HT-29 (cell line): ENCODE measurements at places on chromosomes 12 and 14. TPM values are rescaled to one million over a fixed set of nuclear protein-coding genes. Genes with fewer than 3 reads are reported as not detected.

- DNase-seq, result no peak
These were observed 99.9 kb downstream of the NINJ2 start for GRCh38 chr12:563250-563781.

- no peak for DNase-seq
These were observed 39.9 kb downstream of the VEZT start for GRCh38 chr12:95257541-95257940.

DNA sequence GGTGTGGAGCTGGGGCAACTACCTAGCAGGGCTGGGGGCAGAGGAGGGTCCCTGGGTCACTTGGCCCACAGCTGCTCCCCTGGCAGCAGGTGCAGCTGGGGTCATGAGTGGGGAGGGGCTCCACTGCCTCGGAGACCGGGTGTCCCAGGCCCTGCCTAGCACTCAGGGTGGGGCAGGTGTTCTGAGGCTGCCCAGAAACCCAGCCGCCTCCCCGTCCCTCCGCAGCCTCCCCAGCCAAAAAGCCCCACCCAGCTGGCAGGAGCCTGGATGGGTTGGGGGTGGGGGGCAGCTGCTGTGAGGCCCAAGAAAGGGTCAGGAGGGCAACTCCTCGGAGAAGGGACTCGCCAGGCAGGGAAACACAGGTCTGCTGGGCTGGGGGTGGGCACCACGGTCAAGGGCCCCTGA, 11.2 kb downstream of the AHNAK2 start:
- DNase-seq, result no peak

DNA sequence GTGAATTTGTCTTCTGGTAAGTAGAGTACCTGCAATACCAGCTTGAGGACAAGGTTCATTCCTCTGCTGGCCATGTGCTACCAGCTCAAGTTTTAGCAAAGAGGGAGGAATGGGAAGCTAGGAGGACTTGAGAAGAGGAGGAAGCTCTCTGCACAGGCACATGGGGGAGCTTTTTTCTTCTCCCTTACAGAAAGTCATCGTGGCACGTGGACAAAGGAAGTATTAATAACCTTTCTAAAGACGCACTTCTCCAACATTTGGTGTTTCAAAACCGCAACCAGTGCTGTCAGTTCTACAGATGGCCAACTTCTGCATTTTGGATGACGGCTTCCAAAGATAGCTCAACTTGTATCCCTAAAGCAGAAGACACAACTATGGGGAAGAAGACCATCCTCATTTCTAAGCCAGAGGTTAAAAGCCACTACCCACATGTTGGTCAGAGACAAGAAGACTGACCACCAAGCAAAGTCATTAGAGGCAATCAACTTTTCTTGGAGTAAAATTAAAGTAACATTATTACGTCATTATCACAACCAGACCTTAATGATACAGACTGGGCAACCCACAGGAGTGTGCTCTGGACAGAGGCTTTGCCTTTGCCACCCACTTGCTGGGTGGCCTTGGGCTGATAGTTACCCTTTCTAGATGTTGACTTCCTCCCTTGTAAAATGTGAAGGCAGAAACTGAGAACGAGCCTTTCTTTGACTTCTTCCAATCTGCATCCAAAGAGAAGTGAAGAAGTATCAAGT, 12.3 kb upstream of the TMED10 start:
- no peak for DNase-seq

GRCh38 chr14:42673963-42674362, 1067.3 kb downstream of the LRFN5 start:
- DNase-seq, result no peak

GRCh38 chr12:3228552-3228951, 151.4 kb downstream of the TSPAN9 start:
- no peak for DNase-seq

- no peak for DNase-seq
These were observed 100.0 kb downstream of the PIWIL1 start for GRCh38 chr12:130437555-130438242.

DNA sequence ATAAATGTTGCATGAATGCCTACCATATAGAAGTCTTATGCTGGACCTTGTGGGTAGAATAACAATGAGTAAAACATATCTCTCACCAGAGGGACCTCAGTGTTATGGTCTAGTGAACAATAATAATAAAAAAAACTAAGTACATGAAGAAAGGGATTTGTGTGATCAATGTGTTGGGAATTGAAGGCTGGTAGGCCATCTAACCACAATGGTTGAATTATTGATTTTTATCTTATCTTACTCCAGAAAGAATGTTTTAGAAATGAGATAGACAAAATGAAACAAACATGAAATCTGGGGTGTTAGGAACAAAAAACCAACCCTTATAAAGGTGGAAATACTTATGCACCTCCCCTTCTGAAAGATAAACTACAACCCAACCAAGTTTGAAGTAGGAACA, 243.9 kb upstream of the LRIG3 start:
- no peak for DNase-seq

- DNase-seq, result no peak
These were observed 18.0 kb downstream of the GALNT6 start for GRCh38 chr12:51373187-51373586.

- no peak for DNase-seq
These were observed 60.7 kb downstream of the ZFC3H1 start for GRCh38 chr12:71602761-71603577.

DNA sequence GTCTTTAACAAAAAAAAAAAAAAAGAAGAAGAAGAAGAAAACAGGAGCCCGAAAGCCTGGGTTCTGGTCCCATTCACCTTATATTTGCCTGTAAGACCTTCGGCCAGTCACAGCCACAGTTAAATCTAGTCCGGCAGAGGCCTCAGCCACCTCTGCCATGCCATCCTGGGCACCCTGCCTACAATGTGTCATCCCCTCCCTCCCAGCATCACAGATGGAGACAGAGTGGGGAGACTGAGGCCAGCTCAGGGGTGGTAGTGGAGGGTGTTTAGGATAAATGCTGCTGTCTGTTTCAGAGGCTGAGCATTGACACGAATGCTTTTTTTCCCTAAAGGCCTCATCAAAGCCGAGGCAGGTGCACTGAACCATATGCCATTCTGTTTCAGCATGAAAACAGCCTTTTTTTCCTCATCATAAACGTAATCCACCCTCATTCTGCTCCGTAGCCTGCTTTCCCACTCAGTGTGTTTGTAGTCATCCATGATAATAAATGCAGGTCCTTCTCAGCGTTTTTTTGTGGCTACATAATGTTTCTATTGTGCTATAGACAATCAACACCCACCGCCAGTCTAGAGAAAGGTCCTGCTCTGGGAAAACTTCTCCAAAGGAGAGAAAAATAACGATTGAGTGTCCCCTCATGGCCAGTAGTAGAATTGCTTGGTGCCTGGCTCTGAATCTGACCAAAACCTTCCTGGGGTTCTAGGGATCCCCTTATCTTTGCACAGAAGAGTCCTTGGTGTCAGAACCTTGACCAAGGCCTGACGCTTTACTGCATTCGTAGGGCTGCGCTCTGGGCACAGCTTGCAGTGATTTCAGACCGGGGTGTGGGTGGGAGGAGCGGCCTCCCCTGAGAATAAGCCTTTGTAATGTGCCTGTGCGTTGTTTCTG, 41.1 kb upstream of the TSPAN9 start:
- no peak for DNase-seq

GRCh38 chr14:100790502-100791347, 35.2 kb upstream of the MEG3 start:
- no peak for DNase-seq

DNA sequence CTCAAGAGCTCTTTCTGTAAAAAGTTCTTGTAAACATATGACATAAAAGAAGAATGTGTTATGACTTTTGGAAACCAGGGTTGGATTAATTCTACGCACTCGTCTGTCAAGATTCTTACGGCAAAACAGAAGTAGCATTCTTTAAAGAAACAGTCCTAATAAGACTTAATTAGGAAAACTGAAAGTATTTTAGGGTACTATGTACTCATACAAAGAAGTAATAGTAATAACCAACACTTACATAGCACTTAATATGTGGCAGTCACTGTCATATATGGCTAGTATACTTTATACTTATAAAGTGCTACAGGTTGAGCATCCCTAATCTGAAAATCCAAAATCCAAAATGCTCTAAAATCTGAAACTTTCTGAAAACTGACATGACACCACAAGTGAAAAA, 72.9 kb upstream of the ST8SIA1 start:
- no peak for DNase-seq

DNA sequence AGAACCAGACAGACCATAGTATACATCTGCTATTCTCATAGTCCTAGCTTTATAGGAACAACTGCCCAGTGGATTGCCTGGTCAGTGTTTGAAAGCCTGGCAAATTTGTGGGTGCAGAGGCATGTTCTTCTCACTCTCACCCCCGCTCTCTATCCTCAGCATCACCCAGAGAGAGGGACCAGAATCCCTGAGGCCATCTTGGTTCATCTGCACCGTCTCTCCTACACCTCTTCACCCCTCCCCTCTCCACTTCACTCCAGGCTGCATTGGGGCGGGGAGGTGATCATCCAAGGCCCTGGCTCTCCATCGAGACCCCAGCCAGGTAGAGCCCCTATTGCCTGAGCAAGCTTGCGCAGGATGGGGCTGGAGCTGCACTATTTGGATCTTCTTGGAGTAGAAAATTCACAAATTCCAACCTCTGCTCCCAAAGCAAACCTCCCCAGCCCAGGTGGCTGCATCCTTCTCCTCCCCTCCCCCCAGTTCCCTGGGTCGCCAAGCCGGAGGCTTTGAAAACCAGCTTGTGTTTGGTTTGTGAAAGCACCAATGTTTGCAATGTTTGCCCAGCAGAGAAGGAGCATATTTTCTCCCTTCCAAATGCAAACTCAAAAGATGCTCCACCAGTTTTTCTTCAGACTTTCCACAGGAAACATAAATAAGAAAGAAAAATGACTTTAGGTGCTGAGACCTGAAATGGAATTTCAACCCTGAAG, 18.6 kb upstream of the COL2A1 start:
- DNase-seq, result no peak

BAZ2A gene
- total RNA-seq, result 43.3 and 47.1 TPM in 2 replicates

GPRC5D gene
- total RNA-seq, result not detected in 2 replicates

DHH gene
- 0.28 TPM in 1 of 2 replicates, not detected in the other for total RNA-seq

ERG28 gene
- total RNA-seq, result 9.5 and 10.4 TPM in 2 replicates

HPD gene
- total RNA-seq, result not detected in 2 replicates

PMCH gene
- not detected in 2 replicates for total RNA-seq

ART4 gene
- total RNA-seq, result not detected in 2 replicates

RHEBL1 gene
- total RNA-seq, result 1.4 and 1.7 TPM in 2 replicates

GALNT9 gene
- total RNA-seq, result not detected in 2 replicates

LBHD2 gene
- total RNA-seq, result not detected in 2 replicates

MMP14 gene
- total RNA-seq, result 1.7 and 3.9 TPM in 2 replicates

SLC7A8 gene
- total RNA-seq, result 0.03 and 0.23 TPM in 2 replicates
